ENCODE measurements at places on chromosomes 6 and 20. TPM values are rescaled to one million over a fixed set of nuclear protein-coding genes. Genes with fewer than 3 reads are reported as not detected.

The VGLL2 gene
- not detected for total RNA-seq

- no peak for DNase-seq
These were observed 312.1 kb upstream of the DEFB112 start for GRCh38 chr6:50361641-50362331.

- DNase-seq, result no peak
These were observed 160.6 kb upstream of the COL21A1 start for GRCh38 chr6:56407883-56408410.

DNA sequence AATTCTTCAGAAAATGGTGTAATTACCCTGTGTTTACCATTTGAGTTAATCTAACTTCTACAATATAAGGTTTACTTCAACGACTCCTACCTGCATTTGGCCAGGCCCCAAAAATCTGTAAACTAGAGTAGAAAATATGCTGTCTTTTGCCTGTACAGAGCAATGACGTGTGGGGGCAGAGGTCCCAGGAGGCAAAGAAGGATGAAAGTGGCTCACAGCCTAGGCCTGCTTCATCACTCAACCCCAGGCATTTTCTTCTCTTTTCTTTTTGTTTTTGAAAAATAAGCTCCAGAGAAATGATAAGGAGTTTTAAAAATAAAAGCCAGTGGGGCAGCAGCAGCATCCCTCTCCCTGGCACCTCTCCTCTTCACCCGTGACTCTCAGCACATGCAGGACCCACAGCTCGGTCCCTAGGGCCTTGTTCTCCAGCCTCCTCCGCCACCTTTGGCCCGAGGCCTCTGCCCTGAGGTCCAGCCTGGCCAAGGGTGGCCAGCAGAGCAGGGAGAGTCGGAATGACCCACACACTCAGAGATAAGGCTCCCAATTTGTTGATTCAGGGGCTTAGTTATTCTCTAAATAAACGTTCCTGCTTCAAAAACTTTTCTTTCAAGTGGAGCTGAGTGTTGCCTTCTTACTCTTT, 310.3 kb upstream of the RNF24 start:
- no peak for DNase-seq

- DNase-seq, result peak; percentile 57
These were observed 8.8 kb downstream of the RANBP9 start for GRCh38 chr6:13702809-13703302.

Data from B cell (primary cell).